ENCODE measurements at places on chromosomes 16 and 17. TPM values are rescaled to one million over a fixed set of nuclear protein-coding genes. Genes with fewer than 3 reads are reported as not detected.

Gene ENPP7
- not detected for total RNA-seq

Gene EVI2B
- 2.5 TPM for total RNA-seq

Gene SNAI3
- total RNA-seq, result 0.13 TPM

Gene PPM1E
- total RNA-seq, result under 0.01 TPM

Gene NME3
- 26.1 TPM for total RNA-seq

Gene KRTAP1-3
- not detected for total RNA-seq

Gene CLEC3A
- total RNA-seq, result not detected

Gene MYOCD
- not detected for total RNA-seq

Gene CD2BP2
- total RNA-seq, result 30.5 TPM

Gene SLX4
- 6.3 TPM for total RNA-seq

Gene CBX2
- total RNA-seq, result 12.7 TPM

Gene NUDT7
- 4.8 TPM for total RNA-seq

Gene EME1
- total RNA-seq, result 4.7 TPM

Gene KRTAP9-2
- not detected for total RNA-seq

Gene ABCC11
- under 0.01 TPM for total RNA-seq

Gene GCGR
- total RNA-seq, result not detected

Gene KRTAP9-4
- not detected for total RNA-seq

Gene NPIPA5
- 4.8 TPM for total RNA-seq

Gene TRIM16
- total RNA-seq, result 22.0 TPM

Gene GAS2L2
- not detected for total RNA-seq

Gene ODAD4
- 0.13 TPM for total RNA-seq

Gene NECAB2
- 0.13 TPM for total RNA-seq

Gene CDK12
- total RNA-seq, result 49.2 TPM

Gene RHBDF2
- total RNA-seq, result 23.0 TPM

Gene TMEM95
- total RNA-seq, result not detected

Gene FLII
- total RNA-seq, result 253 TPM

Gene TP53TG3C
- not detected for total RNA-seq

Gene SCGB1C2
- not detected for total RNA-seq

Gene ATPAF2
- 23.1 TPM for total RNA-seq

Gene PDF
- 11.7 TPM for total RNA-seq

Gene HS3ST6
- not detected for total RNA-seq

Gene AFMID
- total RNA-seq, result 50.1 TPM

Gene TMEM97
- total RNA-seq, result 29.9 TPM

Gene DHRS13
- total RNA-seq, result 6.4 TPM

Gene CXCL16
- total RNA-seq, result 5.6 TPM

Gene RAP1GAP2
- total RNA-seq, result 9.0 TPM

Gene TBC1D3C
- not detected for total RNA-seq

Gene SLC38A8
- total RNA-seq, result not detected
